ENCODE measurements at places on chromosomes 5 and 9.
A peak's percentile ranks its signal among the peaks of the same experiment; 100 is the strongest.

DNA sequence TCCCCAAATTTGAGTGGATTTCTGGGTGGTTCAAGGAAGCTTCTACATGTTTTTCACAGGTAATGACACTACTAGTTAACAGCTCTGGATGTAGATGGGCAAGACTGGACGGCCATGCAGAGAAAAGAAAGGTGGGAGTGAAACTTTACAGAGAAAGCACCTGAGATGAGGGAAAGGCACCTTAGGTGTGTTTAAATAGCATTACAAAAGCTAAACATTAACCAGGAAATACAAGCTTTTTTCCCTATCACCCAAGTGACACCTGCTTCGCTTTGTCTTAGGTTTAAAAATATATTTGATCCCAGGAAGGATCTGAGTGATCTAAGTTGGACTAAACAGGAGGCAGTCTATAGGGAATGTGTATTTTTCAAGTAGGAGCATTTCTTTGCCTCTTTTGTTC, 8.3 kb downstream of the C9orf152 start:
- peak; percentile 27 for DNase-seq

- DNase-seq: no peak
Observed at GRCh38 chr9:136110082-136111061, 8.3 kb downstream of the TMEM250 start.

DNA sequence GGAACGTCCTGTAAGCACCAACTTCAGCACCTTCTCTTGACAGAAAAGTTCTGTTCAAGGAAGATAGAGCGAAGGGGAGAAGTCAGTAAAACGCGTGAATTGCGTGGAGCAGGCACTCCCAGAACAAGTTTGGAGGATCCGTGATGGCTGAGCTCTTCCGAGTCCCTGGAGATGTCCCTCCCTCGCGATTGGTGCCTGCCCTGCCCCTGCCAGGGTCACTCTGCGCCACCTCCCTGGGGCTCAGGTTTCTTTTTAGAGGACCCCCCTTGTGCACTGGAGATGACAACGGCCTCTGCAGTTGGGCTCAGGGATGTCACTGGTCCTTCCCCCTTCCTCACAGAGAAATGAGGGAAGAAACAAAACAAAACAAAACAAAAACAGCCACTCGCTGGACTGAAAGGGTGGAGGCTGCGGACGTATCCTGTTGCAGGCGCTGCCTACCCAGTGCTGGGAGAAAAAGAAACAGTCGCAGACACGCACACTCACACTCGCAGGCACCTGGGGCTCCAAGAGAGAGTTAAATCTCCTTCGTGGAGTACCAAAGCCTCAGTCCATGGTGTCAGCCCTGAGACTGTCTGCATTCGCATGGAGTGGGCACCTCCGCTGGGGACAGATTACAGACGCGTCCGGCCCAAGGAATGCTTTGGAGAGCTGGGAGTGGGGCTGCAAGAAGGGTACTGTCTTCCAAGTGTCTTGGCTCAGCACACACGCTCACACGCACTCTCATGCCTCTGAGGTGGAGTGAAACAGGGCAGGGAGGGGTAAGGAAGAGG, 512.7 kb downstream of the SLCO4C1 start:
- no peak for DNase-seq

DNA sequence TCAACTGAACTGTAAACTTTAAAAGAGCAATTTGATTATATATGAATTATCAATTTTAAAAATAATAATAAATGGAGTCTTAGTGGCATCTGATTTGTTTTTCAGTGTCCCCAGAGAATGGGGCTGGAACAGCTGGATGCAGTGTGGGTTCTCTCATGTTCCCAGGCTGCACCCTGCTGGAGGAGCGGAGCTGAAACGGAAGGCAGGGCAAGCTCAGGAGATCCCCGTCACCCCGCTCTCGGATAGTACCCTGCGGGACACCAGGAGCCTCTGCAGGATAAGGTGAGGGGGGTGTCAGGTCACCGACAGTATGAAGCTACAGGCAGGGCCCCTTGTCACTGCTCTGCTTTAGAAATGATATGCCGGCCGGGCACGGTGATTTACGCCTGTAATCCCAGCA, 57.3 kb downstream of the S1PR3 start:
- DNase-seq: no peak

GRCh38 chr5:61200582-61201155, 38.4 kb upstream of the SMIM15 start:
- no peak for DNase-seq

DNA sequence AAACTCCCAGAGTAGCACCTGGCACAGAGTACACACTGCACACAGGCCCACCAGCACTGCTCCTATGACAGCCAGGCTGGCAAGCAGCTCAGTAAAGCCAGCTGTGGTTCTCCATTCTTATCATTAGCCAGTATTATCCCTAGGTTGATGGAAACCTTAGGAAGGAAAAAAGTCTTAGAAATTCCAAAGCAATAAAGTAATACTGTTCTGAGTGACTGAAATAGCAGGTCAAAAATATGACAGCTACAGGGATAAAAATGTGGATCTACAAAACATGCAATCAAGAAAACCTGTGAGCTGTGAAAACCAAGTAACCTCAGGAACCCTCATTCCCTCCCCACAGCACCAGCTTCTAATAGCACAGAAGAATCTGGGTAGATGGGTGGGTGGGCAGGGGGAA, 403.5 kb downstream of the SPOCK1 start:
- DNase-seq: no peak

GRCh38 chr9:752681-753200, 88.8 kb upstream of the DMRT1 start:
- no peak for DNase-seq

GRCh38 chr5:14057289-14057688, 85.9 kb upstream of the TRIO start:
- no peak for DNase-seq

GRCh38 chr9:6931913-6932312, 174.1 kb downstream of the KDM4C start:
- DNase-seq: peak; percentile 15

GRCh38 chr9:278651-279050, 64.0 kb downstream of the DOCK8 start:
- no peak for DNase-seq

DNA sequence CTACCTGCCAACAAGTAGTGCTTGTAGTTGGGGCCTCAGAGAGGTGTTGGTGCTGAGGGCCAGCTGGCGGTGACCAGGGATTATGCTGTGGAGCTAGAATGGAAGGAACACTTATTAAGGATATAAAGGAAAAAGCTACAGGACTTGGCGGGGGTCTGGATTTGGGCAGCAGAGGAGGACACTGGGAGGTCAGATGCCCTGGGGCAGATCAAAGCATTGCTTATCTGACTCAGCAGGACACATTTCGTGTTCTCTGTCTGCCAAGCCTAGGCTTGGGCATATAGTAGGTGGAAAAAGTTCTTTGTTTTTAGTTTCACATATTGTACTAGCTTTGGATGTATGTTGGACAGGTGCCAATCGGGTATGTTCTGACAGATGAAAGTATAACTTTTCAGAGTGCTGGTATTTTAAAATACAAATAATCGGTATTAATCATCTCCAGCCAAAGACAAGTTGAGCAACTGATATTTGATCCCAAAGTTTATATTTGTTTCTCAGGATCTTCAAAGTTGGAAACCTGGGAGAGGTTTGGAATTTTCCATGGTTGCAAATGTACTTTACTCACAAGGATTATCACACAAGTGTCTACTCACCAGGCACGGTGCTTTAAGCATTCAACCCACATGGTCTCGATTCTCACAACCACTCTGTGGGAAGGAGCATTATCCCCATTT, 69.4 kb downstream of the IQGAP2 start:
- no peak for DNase-seq

DNA sequence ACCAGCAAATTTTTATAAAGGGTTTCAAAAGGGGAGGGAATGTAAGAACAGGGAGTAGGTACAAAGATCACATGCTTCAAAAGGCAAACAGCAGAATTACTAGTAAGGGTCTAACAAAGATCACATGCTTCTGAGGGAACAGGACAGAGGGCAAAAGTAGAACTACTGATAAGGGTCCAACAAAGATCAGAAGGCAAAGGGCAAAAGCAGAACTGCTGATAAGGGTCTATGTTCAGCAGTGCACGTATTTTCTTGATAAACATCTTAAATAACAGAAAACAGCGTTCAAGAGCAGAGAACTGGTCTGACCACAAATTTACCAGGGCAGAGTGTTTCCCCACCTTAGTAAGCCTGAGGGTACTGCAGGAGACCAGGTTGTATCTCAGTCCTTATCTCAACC, 469.5 kb upstream of the PIK3R1 start:
- peak; percentile 83 for DNase-seq

GRCh38 chr9:104074876-104075275, 19.2 kb upstream of the SMC2 start:
- DNase-seq: peak; percentile 32

DNA sequence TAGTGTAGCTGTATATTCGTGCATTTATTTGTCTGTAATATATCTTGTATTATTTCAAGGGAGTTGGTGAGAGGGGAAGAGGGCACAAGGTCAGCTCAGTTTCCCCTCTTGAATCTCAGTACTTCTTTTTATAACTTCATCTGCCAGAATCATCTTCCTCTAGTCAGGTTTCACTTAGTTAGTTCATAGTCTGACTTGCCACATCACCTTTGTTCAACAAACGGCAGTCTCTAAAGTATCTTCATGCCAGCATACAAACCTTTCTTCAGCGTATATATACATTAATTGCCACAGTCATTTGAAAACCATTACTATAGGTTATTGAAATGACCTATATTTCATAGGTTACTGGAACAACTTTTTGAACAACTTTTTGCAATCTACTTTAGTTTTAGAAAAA, 1.6 kb downstream of the ECM2 start:
- DNase-seq: no peak

- no peak for DNase-seq
Observed at GRCh38 chr5:74281166-74281565, 359.4 kb downstream of the ENC1 start.

GRCh38 chr5:91281401-91281800, 101.7 kb downstream of the ARRDC3 start:
- DNase-seq: no peak

- no peak for DNase-seq
Observed at GRCh38 chr9:14321517-14322130, 7.7 kb upstream of the NFIB start.

GRCh38 chr9:30628915-30629567, 1755.4 kb upstream of the ACO1 start:
- no peak for DNase-seq

- DNase-seq: no peak
Observed at GRCh38 chr9:24552526-24553182, 7.0 kb upstream of the IZUMO3 start.

DNA sequence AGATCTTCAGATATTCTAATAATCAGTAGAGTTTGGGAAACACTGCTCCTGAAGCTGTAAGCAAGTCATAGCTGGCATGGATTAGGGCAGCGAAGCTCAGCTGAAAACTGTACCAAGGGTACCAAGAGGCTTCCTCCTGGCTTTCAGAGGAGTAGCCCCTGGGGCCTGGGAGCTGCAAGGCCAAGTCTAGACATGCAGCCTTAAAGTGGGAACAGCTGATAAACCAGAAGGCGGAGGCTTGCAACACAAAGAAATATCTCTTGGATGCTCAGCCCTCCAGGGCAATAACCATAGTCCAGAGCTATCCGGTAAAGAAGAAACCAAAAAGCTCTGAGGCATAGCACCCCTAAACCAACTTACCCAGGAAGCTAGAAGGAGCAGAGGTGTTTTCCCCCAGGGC, 51.5 kb downstream of the MRPS30 start:
- DNase-seq: no peak

GRCh38 chr5:168648576-168648975, 69.4 kb upstream of the PANK3 start:
- no peak for DNase-seq

- peak; percentile 69 for DNase-seq
Observed at GRCh38 chr9:107819772-107820565, 330.4 kb upstream of the KLF4 start.

DNA sequence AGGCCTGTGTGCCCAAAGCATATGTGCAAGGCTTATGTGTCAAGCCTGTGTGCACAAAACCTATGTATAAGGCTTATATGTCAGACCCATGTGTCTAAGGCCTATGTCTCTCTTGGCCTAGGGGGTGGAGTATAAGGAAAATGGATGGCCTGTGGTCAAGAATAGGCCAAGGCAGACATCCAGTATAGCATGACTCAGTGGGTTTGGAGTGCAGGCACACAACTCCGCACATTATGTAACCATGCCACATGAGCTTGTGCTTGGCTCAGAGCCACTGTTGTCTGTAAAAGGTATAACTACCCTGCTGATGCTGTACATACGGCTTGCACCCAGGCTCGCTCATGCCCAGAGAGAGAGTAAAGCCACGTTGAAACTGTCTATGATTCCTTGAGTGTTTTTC, 626.4 kb upstream of the NUDT12 start:
- DNase-seq: no peak

- DNase-seq: no peak
Observed at GRCh38 chr5:113035096-113035495, 58.5 kb downstream of the DCP2 start.

GRCh38 chr9:107694390-107694789, 204.8 kb upstream of the KLF4 start:
- DNase-seq: no peak

GRCh38 chr9:5402217-5402616, 35.5 kb downstream of the PLGRKT start:
- DNase-seq: no peak

DNA sequence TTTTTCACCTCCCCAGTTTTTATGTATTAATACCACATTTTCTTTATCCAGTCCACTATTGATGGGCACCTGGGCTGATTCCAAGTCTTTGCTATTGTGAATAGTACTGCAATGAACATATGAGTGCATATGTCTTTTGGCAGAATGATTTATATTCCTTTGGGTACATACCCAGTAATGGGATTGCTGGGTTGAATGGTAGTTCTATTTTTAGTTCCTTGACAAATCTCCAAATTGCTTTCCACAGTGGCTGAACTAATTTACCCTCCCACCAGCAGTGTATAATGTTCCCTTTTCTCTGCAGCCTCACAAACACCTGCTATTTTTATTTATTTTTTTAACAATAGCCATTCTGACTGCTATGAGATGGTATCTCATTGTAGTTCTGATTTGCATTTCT, 340.2 kb downstream of the ADAMTS6 start:
- DNase-seq: no peak

GRCh38 chr5:15968993-15969392, 210.6 kb downstream of the MARCHF11 start:
- no peak for DNase-seq

DNA sequence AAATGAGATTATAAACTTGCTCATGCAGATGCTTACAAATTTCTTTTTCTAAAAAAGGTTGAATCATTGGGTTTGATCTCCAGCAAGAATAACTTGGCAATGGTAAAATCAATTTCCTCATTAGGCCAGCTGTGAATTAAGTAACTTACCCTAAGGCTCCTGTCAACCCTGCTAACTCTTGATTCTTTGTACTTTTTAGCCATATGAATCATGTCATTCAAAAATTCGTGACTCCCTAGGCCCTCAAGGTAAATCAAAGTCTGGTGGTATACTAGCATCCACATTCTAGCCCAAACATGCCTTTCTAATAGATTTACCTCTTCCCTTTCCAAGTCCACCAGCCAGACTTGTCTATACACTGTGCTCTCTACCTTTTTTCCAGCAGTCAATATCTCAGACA, 420.8 kb upstream of the BRINP1 start:
- no peak for DNase-seq

All from Caco-2 (cell line).